ENCODE measurements at places on chromosomes 2 and 18.

DNA sequence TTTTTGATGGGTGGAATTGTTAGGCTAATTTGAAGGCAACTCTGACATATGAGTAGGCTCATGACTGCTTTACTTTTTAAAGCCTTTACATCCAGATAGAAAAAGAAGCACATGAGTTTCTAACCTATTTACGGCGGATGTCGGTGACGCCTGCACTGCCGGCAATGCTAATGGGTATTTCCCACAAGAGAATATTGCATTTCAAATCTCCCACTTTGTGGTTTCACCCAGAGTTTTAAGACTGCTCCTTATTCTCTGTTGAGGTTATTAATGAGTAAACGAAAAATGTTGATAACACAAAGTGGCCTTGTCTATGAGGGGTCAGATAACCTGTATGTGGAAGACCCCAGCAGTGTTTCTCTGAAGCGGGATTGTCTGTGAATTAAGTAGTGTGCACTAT lies 14.0 kb downstream of the CCDC85A start:
- no peak for DNase-seq

- DNase-seq = no peak
These were observed 127.0 kb upstream of the CCDC195 start for GRCh38 chr2:224843141-224843540.

DNA sequence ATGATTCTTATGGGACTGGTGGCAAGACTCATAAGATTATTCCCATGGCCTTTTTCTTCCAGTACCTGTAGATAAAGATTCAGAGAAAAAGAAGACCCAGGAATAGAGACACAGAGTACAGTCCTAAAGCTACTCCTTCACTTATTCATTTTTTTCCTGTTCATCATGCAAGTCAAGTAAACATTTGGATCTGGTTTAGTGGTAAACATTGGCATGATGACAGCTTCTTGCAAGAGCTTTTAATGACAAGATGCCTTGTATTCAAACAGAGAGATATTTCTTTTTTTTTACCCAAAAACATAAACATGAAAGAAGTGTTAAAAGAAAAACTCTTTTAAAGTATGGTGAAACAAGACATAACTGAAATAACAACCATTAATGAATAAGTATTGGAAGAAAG lies 20.2 kb downstream of the CXCR2 start:
- DNase-seq = peak; percentile 30

DNA sequence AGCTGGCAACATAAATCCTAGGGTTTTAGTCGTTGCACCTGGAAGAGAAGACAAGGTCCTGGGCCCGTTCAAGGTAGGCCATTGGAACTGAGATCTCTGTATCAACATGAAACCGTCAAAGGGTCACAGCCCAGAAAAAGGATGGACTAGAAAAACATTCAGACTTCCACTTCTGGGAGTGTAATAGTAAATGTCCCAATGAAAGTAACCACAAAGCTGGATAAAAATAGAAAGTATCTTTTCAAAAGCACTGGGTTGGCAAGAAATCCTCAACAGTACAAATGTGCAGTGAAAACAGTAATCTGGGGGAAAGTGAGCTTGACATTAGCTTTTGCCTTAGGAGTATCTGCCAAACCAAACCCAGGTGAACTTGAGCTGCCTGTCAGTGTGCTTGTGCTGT lies 12.9 kb downstream of the CGREF1 start:
- DNase-seq = no peak

DNA sequence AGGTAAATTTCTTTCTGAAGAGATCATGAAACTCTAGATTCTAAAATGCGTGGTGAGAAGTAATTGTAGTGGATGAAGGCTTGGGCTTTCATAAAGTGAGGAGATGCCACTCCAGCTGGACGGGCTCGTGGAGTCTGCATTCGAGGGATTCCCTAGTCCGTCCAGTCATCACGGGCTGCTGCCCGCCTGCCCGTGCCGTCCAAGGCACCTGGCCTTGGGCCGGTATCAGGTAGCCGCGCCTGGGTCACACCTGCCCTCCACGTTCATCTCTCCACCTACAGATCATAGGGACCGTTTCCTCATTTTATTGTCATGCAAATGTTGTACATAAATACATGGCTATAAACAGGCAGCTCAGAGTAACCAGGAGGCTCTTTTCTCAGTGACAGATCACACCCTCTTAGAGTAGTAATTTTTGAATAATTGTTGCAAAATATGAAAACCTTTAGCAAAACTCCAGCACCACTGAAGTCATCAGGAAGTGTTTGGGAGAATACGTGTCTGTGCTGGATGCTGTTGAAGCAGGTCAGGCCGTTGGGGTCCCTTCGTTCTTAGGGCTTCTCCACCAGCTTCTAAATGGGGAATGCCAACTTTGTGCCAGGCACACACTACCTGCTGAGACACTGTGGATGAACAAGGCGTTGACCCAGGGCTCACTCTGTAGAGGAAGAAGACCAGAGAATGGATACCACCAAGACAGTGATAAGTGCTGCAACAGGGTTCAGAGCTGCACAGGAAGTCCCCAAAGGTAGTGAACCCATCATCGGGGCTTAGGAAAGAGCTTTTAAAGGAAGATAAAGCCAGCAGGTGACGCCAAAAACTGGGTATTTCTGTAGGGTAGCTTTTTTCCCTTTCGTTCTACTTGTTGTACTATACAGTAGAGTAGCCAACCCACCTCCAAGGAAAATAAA lies 112.5 kb downstream of the FAM210A start:
- no peak for DNase-seq

GRCh38 chr2:102241616-102242305 lies 54.9 kb downstream of the IL1RL2 start:
- peak; percentile 24 for DNase-seq

DNA sequence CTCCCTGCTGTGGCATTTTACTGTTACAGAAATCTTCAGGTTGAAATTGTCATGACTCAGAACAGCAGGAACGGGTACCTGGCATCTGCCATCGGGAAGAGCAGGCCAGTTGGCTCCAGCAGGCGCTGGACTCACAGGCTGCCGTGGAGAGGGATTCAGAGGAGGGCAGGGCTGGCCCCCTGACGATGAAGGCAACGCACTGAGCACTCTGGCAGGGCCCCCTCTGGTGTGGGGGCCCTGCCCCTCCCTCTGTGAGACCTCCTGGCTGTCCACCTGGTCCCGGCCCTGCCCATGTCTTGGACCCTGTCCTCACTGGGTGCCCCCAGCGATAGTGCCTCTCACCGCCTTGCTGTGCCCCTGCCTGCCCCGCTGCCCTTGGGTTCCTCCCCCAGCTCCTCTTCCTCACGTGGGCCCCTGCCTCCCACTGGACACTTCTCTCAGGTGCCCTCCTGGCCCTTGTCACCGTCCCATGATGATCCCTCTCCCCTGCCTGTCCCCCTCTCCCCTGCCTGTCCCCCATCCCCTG lies 23.3 kb upstream of the ALLC start:
- DNase-seq = no peak

- DNase-seq = no peak
These were observed 19.6 kb downstream of the USP39 start for GRCh38 chr2:85635636-85636035.

- DNase-seq = no peak
These were observed 83.5 kb upstream of the CDCA7 start for GRCh38 chr2:173271135-173271534.

DNA sequence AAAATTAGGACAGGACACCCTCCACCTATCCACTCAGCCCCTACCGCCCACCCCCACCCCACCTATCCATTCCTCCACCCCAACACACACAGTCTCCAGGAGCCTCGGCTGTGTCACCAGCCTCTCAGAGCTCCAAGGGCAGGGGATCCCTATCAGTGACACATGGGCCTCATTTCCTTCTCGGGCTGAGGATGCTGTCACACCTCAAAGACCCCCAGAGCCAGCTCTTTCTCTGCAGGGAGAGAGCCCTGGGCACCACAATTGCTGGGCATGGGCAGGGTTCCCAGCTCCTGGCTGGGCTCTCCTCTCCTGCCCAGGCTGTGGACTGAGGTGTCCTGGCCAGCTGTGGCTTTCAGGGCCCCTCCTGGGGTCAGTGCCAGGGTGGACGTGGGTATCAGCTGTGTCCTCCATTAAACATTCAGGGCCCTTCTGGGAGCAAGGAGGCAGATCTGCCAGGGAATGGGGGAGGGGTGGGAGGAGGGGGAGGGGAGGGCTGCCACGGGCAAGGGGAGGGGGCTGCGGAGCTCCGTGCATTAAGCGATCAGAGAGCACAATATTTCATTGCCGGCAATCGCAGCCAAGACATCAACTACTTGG lies 14.3 kb upstream of the ECEL1 start:
- DNase-seq = no peak

DNA sequence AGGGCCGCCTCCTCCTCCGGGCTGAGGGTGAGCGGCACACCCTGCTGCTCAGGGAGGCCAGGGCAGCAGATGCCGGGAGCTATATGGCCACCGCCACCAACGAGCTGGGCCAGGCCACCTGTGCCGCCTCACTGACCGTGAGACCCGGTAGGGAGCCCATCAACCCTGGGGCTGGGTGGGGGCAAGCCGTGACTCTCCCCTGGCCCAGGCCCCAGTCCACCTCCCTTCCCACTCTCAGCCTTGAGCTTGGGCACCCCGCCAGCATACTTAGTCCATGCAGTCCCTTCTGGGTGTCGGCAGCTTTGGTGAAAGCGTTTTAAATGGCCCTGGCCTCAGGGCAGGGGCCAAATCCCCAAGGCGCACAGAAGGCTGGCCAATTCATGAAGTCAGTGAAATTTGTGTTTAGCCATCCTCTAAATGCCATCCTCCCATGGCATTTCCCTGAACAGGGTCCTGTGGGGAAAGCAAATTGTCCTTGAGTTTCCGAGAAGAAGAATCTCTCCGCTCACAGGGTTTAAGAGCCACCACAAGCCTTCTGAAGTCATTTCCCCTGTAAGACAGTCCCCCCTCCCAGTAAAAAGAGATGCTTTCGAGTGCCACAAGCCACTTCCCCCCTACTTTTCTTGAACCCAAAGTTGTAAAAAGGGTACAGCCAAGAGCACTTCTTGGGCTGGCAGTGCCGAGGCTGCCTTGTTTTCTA lies 17.2 kb downstream of the SPEG start:
- DNase-seq = no peak

- DNase-seq = peak; percentile 50
These were observed 16.5 kb upstream of the OR6B3 start for GRCh38 chr2:240069829-240070228.

DNA sequence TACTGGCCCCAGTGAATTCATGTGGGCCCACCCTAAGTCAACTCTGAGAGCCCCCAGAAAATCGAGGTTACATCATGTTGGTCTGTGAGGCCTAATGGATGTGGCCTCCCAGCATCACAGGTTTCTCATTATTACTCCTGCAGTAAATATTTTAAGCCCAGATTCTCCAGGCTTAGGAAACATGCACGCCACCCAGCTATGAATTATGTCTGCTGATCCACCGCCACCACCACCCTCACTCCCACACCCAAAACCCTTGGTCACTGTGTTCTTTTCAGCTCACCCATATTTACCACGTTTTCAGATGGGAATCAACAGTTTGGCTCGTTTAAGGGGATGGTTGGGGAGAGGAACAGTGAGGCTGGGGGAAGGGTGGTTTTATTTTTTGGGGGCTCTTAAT lies 128.6 kb downstream of the NCK2 start:
- DNase-seq = no peak

GRCh38 chr2:3446381-3446780 lies 66.9 kb downstream of the TRAPPC12 start:
- DNase-seq = no peak

DNA sequence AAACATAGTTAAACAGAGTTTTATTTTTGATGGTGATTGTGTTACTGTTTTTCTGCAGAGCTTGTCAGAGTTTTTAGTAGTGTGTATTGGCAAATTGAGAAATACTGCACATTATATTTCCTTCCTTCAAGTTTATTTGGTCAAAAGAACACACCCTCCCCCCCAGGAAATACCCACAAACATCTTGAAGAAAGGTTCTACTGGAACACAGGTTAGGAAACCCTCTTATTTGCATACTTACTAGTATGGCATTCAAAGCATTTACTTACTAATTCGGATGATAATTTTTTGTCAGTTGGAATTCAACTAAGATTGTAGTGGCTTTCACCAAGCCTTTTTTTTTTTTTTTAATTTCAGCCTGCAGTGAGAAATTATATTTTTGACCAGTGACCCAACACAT lies 9.1 kb downstream of the CAB39 start:
- DNase-seq = peak; percentile 29

DNA sequence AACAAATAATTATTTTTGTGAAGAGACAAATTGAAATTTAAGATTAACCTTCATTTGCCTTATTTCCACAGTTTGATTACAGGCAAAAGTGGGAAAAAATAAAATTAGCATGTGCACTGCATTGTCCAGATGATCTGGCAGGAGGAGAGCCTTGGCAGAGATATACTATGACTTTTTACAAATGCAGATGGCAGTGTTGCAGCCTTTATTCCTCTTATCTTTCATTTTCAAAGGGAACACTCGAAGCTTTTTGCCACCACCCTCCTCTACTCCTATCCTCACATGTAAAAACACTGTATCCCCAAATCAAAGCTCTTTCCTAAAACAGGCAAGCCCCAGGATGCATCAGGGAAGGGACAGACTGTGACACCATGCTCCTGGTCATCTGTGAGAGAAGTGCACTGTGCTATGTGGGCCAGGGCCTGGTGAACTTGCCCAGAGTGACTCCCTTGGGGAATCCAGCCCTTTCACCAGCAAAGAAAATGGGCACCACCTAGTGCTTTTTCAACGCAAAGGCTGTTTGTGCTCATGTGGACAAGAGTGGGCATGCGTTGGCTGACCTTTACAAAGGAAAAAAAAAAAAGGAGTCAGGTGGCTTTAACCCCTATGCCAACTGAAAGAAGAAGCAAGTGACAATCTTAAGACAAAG lies 74.7 kb upstream of the ETAA1 start:
- DNase-seq = peak; percentile 79

DNA sequence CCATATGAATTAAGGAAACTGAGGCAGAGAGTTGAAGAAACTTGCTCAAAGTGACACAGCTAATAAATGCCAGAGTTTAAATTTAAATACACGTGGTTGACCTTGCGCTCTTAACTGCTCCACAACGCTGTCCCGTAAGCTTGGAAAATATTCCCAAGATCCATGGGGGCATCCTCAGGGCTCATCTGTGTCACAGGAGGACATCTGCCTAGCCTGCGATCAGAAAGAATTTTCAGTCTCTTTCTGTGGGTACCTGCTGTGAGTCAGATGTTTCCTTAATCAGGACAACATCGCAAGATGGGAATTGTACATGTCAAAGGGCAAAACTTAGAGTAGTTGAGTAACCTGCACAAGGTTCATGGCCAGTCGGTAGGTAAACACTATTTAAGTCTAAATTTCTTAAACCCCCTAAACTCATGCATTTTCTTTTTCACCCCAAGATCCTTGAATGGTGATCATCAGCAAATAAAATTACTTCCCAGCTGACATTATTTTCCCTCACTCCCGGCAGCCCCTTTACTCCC lies 1.4 kb downstream of the CMPK2 start:
- DNase-seq = no peak

DNA sequence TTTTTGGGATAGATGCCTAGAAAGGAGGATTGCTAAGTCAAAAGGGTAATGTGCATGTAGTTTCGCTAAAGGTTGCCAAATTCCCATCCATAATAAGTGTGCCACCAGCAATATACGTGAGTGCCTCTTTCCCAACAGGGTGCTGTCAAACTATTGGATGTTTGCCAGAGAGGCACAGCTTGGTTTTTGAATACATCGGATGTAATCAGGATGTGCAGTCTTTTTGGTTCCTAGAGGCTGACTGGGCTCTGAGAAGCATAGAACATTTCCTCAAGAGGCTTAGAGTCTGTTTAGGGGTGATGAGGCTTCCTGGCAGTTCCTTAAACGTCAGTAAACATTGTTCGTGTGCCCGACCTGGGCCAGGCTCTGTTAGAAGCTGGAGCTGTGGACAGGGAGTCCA lies 28.0 kb downstream of the AGAP1 start:
- no peak for DNase-seq

GRCh38 chr2:161020437-161020836 lies 139.8 kb upstream of the TANK start:
- DNase-seq = no peak

Data from PC-3 (cell line).